ENCODE measurements at places on chromosomes 11 and 22.

DNA sequence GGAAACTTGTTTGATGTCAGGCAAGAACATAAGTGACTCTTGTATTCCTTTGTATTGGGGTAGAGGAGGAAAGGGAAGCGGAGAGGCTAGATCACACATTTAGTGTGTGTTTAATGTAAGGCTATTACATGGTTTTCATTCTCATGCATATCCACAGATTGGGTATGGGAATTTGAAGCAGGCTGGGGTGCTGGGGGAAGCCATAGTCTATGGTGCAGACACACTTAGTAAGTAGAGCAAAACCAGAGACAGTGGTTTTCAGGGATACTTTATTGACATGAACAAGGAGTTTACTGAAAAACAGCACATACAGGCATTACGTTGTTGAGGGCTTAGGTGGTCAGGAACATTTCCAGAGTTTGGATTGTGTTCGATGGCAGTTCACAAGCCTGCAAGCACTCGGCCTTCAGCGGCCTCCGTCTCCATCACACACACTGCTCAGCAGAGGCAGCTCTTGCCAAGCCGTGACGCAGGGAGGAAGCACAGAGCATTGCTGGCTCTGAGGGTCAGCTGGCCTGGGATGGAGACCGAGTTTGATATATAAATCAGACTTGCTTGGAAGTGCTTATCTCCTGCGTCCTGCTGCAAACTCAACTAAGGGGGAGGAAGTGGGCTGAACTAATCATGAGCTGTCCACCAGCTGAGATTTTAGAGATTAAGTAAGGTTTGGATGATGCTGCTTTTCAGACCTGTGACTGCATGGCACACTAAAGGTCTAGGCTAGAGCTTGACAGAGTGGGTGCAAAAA, 25.3 kb downstream of the SCN3B start:
- DNase-seq: no peak

GRCh38 chr11:95655536-95655935, 134.0 kb downstream of the FAM76B start:
- DNase-seq: no peak

- peak; percentile 55 for DNase-seq
Observed at GRCh38 chr11:46127150-46127638, 5.9 kb upstream of the PHF21A start.

DNA sequence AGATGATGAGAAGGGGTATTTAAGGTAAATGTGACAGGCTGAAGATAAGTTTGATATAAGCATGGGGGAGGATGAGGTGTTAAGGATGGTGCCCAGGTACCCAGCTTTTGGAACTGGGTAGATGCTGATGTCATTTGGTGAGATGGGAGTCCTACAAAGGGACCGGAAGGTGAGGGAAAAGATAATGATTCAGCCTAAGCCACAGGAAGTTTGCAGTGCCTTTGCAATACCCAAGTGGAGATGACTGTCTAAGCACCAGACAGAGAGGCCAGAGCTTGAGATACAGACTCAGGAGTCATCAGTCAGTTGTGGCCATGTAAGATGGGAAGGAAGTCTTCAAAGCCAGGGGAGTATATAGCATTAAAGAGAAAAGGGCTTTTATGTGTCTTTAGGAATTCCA, 30.0 kb upstream of the SMCO4 start:
- DNase-seq: no peak

GRCh38 chr11:109641549-109641948, 219.6 kb downstream of the C11orf87 start:
- no peak for DNase-seq

DNA sequence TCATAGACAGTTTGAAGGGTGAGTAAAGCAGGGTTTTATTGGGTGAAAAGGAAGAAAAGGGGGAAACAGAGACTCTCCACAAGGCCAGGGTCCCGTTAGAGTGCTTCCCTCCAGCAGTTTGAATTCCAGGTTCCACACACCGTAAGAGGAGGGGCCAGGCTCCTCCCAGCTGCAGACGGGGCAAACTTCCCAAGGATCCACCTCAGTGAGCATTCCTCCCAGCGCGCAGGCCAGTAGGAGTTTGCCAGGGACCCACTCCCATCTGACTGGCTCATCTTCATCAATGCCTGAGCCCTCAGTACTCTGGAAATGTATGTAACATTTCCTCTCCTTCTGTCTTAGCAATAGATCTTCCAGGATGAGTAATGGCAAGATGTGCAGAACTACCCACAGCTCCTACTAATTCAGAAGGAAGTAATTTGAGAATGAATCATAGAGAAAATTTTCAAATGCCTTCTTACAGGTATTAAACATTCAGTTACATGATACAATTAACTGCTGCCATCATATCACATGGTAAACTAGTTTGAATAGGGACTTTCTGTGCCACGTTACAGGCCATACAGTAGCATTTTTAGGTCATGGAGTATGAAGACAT, 34.0 kb upstream of the TRPC6 start:
- DNase-seq: no peak

- DNase-seq: no peak
Observed at GRCh38 chr11:98600786-98601773, 419.7 kb upstream of the CNTN5 start.

GRCh38 chr11:65559951-65560537, 1.9 kb upstream of the LTBP3 start:
- no peak for DNase-seq

- no peak for DNase-seq
Observed at GRCh38 chr11:128095466-128095981, 491.8 kb downstream of the ETS1 start.

DNA sequence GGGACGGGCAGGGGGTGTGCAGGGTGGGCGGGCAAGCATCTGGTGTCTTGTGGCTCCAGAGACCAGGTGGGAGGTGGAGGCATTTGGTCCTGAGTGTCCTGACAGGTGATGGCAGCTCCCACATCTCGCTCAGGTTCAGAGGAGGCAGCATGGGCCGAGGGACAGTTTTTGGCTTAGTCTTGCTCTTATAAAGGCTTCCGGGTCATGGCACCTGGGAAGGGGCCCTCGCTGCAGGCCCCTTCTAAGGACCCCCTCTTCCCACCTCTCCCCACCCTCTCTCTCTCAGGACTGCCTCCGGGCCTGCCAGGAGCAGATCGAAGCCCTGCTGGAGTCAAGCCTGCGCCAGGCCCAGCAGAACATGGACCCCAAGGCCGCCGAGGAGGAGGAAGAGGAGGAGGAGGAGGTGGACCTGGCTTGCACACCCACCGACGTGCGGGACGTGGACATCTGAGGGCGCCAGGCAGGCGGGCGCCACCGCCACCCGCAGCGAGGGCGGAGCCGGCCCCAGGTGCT, 9.9 kb downstream of the CCND1 start:
- DNase-seq: no peak

- no peak for DNase-seq
Observed at GRCh38 chr11:75342966-75343870, 8.2 kb downstream of the ARRB1 start.

DNA sequence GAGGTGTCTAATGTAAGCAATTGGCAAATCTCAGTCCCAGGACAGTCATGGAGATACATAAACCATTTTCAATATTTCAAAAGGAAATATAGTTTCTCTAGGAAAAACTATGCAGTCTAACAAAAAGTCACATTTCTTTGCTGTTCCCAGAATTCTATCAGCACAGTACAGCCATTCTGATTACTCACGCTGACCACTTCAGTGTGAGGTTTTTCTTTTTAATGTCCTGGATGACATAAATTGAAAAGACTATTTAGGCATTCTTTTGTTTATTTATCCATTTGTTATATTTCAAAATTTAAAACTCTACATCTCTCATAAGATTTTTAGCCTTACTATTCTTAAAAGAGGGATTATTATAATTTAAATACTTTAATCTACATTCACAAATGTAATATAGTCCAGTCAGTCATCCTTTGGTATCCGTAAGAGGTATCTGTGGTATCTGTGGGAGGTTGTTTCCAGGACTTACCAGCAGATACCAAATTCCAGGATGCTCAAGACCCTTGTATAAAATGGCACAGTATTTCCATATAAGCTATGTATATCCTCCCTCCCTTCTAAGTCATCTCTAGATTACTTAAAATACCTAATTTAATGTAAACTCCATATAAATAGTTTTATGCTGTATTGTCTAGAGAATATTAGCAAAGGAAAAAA, 331.1 kb upstream of the PITPNB start:
- no peak for DNase-seq

DNA sequence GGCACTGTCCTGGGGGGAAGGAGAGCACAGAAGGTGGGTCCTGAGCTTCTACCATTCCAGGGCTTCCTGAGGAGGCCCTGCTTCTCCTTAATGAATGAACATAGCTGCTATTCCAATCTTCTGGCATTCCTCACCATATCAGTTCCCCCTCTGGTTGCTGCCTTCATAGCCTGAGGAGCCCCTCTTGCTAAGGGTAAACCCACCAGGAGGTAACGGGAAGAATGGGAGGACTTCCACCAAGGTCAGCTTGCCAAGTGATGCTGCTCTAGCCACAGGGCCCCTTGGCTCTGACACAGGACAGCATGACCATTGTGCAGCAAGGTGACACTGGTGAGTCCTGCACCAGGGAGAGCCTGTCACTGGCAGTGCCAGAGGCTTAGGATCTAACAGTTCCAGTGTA, 1022.5 kb downstream of the TBC1D22A start:
- DNase-seq: no peak

DNA sequence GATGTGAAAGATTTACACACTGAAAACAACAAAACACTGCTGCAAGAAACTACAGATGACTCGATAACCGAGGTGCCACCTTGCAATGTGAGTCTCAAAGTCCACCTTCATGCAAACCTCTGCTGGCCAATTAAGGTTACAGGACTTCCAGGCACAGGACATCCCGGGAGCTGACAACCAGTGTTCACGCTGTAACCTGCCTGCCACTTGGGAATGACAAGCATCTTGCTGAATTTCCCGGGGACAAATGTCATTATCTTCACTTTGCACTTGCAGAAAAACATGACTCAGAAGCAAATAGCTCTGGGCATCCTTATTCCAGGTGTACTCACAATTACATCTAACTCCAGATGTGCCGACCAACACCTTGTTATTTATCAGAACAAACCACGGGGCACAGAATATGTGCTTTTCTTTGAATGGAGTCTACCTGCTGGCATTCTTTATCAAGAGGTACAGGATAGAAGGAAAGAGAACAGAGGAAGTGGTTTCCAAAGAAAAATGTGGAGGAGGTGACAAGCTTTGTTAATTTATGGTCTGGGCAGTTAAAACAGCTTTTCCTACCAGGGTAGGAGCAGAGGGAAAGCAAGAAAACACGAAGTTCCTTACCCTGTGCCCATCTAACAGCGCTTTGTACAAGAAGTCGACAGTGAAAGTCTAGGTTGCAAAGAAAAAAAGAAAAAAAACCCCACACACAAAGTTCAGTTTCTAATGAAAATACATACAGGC, 72.3 kb downstream of the SHANK2 start:
- DNase-seq: no peak

DNA sequence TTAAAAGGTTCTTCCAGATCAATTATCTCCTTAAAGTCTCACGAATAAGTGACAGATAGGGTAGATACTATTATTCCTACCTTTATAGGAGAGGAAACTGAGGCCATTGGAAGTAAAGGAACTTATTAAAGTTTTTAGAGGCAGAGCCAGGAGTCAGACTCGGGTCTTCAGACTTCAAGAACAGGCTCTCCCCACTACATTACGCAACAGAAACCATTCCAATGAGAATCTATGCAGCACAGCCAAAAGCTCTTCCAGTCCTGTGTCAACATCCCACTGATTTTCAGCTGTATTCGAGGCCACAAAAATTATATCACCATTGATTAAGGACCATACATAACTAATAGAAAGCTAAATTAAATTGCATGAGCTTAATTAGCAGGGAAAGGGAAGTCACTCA, 77.4 kb downstream of the RELT start:
- DNase-seq: no peak

- no peak for DNase-seq
Observed at GRCh38 chr11:115291325-115291724, 212.9 kb downstream of the CADM1 start.

- DNase-seq: no peak
Observed at GRCh38 chr22:36378869-36379217, 8.9 kb downstream of the MYH9 start.

DNA sequence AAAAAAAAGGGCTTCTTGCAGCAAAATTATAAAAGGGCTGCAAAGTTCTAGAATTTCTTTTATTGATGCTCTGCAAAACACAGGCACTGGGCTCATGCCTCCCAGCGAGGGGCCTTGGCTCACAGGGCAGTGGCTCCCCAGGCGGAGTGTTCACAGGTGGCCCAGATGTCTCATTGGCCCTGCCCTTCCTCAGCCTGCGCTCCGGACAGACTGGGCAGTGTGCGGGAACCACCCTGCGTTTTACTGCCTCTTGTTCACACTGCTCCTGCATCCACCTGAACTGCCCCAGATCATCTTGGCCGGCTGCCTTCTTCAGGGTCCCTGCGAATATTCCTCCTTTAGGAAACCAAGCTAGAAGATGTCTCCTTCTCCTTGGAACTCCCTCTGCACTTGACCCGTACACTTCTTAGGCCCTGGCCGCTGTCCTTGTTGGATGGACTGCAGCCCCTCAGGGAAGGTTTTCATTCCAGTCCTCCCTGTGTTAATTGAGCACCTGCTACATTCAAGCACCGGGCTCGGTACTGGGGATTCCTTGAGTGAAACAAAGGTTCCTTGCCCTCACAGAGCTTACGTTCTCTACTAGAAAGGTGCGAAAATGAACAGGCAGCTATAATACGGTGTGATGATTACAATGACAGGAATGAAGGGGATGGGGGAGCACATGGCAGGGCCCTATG, 4.5 kb downstream of the TUBA8 start:
- no peak for DNase-seq

GRCh38 chr11:6353367-6353987, 33.2 kb upstream of the CAVIN3 start:
- DNase-seq: peak; percentile 68

DNA sequence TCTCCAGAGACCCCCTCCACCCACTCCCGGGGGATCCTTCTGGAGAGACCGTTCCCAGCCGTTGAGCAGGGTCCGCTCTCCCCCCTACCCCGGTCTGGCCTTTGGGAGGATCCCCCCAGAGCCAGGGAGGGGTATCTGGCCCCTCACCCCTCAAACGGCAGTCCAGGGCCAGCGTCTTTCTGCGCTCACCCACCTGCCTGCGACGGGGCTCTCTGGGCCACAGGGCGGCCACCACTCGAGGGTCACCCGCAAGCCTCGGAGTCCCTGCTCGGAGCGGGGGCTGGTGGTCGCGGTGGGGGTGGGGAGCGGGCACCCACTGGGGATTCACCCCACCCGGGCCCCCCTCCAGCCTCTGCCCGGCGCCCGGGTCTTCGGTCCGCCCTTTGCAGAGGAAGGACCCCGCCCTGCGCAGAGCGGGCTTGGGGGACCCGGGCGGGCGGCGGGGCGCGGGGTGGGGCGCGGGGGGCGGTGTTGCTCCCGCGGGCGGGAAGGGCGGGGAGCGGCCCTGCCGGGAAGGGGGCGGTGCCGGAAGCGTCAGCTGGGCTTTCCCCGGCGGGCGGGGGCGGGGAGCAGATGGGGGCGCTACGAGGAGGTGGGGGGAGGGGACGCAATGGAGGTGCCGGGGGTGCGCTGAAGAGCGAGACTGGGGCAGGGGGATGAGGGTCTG, 16.6 kb downstream of the CRELD2 start:
- peak; percentile 92 for DNase-seq

- DNase-seq: no peak
Observed at GRCh38 chr11:111502611-111503010, 9.6 kb downstream of the BTG4 start.

All from activated CD4-positive, alpha-beta T cell treated with anti-CD3 and anti-CD28 coated beads for 48 hours (primary cell).